ENCODE measurements at places on chromosomes 12 and 14.
A peak's percentile ranks its signal among the peaks of the same experiment; 100 is the strongest.

GRCh38 chr12:89140141-89140540, 212.2 kb downstream of the DUSP6 start:
- DNase-seq, result no peak

DNA sequence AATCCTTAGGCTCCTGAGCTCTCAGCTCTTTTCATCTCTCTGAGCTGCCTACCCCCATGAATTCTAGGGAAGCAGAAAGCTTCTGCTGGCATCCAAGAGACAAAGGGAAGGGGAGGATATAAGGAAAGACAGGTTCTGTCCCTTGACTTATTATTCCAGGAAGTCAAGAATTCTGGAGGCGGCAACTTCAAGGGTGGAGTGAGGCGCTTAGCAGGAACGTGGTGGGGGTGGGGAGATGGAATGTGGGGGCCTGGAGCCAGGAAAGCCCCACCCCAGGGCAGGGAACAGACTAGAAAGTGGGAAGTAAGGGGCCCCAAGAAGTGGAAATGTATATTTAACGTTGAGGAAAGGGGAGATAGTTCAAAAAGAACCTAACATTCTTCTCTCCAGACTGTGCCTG, 1.4 kb downstream of the CALCOCO1 start:
- DNase-seq, result peak; percentile 24

- DNase-seq, result no peak
Observed at GRCh38 chr12:15708396-15709076, 80.7 kb downstream of the EPS8 start.

- DNase-seq, result peak; percentile 39
Observed at GRCh38 chr12:32240831-32241230, 134.2 kb downstream of the BICD1 start.

DNA sequence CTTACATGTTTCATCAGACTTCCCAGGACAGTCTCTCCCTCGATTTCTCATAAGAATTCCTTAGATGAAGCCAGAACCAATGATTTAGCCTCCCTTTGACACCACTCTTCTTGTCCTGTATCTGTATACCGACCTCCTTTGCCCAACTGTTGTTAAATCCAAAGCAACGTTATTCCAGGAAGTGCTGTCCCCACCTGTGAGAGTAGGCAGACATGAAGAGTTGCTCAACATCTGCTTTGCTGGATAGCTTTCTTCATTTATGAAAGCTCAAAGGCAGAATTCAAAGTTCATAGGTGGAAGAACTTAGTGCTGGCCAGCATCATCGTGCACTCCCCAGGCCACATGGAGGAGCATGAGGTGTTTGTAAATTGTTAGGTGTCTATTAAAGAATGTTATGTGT, 55.6 kb downstream of the GTF2A1 start:
- no peak for DNase-seq
